GOT3 (cell line): ENCODE measurements at places on chromosomes 4 and X.

- DNase-seq, result no peak
Observed at GRCh38 chrX:96436105-96436504, 248.5 kb upstream of the DIAPH2 start.

GRCh38 chr4:169293343-169294176 is 22.8 kb upstream of the SH3RF1 start:
- no peak for DNase-seq

DNA sequence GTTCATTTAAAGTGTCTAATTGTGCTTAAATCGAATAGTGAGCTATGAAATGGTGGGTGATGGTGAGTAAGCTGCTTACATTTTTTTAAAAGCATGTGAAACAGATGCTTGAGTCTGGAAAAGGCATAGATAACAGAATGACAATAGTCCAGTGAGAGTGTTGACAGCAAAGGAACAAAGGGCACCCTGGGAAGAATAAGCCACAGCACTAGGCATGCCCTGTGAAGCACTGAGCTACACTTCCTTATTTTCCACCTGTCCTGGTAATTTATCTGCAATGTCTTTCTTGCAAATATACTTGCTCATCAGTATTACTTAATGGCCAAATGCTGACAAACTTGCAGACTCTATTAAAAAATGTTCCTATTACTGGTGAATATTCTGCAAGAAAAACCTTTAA is 168.7 kb downstream of the PRDM5 start:
- DNase-seq, result no peak

DNA sequence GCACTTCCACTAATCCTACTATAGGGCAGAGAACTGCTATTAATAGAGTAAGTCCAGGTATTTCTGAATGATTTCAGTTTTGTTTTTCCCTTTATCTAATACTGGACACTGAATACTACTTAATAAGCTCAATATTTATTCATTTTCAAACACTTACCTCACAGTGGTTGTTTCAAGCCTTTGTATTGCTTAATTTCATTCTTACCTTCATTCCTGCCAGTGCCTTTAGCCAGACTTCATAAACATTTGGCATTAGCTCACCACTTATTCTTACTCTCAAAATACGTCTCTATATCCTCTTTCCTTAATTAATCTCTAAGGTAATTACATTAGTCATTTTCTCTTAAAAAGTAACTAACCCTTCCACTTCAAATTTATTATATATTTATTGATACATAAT is 18.8 kb upstream of the CORIN start:
- DNase-seq, result no peak

- no peak for DNase-seq
Observed at GRCh38 chr4:174427571-174428140, 94.6 kb downstream of the HPGD start.

DNA sequence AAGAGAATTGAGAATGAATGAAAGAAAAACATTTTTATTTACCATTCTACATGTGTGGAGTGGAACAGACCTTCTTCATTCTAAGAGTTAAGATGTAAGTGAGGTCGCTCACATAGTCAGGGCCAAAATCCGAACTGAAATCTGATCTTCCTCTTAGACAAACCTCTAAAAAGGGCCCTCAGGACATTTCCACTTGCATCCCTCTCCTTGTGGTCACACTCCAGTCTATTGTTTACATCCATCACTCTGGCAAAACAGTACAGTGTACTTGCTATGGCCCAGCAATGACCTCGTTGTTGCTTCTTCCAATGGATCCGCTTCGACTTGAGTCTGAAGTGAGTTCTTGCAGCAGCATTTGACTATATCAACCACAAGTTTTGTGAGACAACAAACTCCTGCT is 54.2 kb downstream of the MOSPD2 start:
- no peak for DNase-seq

- no peak for DNase-seq
Observed at GRCh38 chr4:15332377-15332776, 95.5 kb upstream of the C1QTNF7 start.
